Endothelial cell of coronary artery (primary cell): ENCODE measurements at places on chromosomes 4 and X. TPM values are rescaled to one million over a fixed set of nuclear protein-coding genes. Genes with fewer than 3 reads are reported as not detected.

The ADAMTS3 gene
- 2.3 and 3.5 TPM in 2 replicates for total RNA-seq

The BMP3 gene
- under 0.01 TPM in 1 of 2 replicates, not detected in the other for total RNA-seq

The ANOS1 gene
- 0.28 and 0.54 TPM in 2 replicates for total RNA-seq

The HTT gene
- total RNA-seq: 25.5 and 33.3 TPM in 2 replicates

The RASSF6 gene
- total RNA-seq: not detected in 2 replicates

The PLCXD1 gene
- 5.9 and 9.2 TPM in 2 replicates for total RNA-seq

The CT47B1 gene
- total RNA-seq: not detected in 2 replicates

The KCND1 gene
- total RNA-seq: 0.18 and 0.47 TPM in 2 replicates

The VSIG4 gene
- total RNA-seq: not detected in 2 replicates

The ATRX gene
- 82.1 and 101 TPM in 2 replicates for total RNA-seq

The DSPP gene
- total RNA-seq: not detected in 2 replicates

The SNX25 gene
- total RNA-seq: 16.2 and 34.4 TPM in 2 replicates

The PRRG3 gene
- not detected in 2 replicates for total RNA-seq

The ARFIP1 gene
- total RNA-seq: 31.5 and 35.2 TPM in 2 replicates

The ARHGEF9 gene
- total RNA-seq: 4.8 and 6.7 TPM in 2 replicates

The SPACA5 gene
- not detected in 2 replicates for total RNA-seq

The MAGEE1 gene
- total RNA-seq: 0.45 and 0.85 TPM in 2 replicates

The SMIM10L2A gene
- 0.38 and 0.54 TPM in 2 replicates for total RNA-seq

The PNMA6F gene
- not detected in 2 replicates for total RNA-seq

The OCRL gene
- total RNA-seq: 13.2 and 17.2 TPM in 2 replicates

The KANTR gene
- 5.2 and 8.5 TPM in 2 replicates for total RNA-seq

The ARR3 gene
- not detected in 2 replicates for total RNA-seq

The HHIP gene
- total RNA-seq: 143 and 260 TPM in 2 replicates

The MBTPS2 gene
- 3.8 and 6.9 TPM in 2 replicates for total RNA-seq

The TRPC5OS gene
- not detected in 2 replicates for total RNA-seq

The OTUD5 gene
- total RNA-seq: 25.2 and 31.2 TPM in 2 replicates

The CTAG1B gene
- not detected in 2 replicates for total RNA-seq

The MTNR1A gene
- not detected in 2 replicates for total RNA-seq

The FGA gene
- not detected in 2 replicates for total RNA-seq

The BEX4 gene
- total RNA-seq: 13.4 and 16.5 TPM in 2 replicates

The COX7B2 gene
- not detected in 2 replicates for total RNA-seq

The GC gene
- total RNA-seq: not detected in 2 replicates

The ITM2A gene
- total RNA-seq: 14.5 and 19.0 TPM in 2 replicates

The GAR1 gene
- total RNA-seq: 4.4 and 6.2 TPM in 2 replicates

The ZCCHC12 gene
- total RNA-seq: under 0.01 TPM in 1 of 2 replicates, not detected in the other

The CCNB3 gene
- 0.27 and 0.56 TPM in 2 replicates for total RNA-seq

The PRR32 gene
- total RNA-seq: not detected in 2 replicates

The SRPX2 gene
- total RNA-seq: 95.5 and 151 TPM in 2 replicates

The SYP gene
- total RNA-seq: 0.09 and 0.28 TPM in 2 replicates

The SORBS2 gene
- 27.5 and 48.8 TPM in 2 replicates for total RNA-seq

The MAGEA2B gene
- not detected in 2 replicates for total RNA-seq

The FAM120C gene
- 2.5 and 3.5 TPM in 2 replicates for total RNA-seq

The PPP1R2C gene
- not detected in 2 replicates for total RNA-seq

The TGIF2LX gene
- not detected in 2 replicates for total RNA-seq

The PDZD4 gene
- 0.09 TPM in 2 replicates for total RNA-seq

The AADAT gene
- 0.81 and 1.0 TPM in 2 replicates for total RNA-seq

The EFHC2 gene
- total RNA-seq: not detected in 2 replicates

The SOWAHB gene
- total RNA-seq: under 0.01 TPM in 2 replicates

The ZAR1 gene
- not detected in 2 replicates for total RNA-seq

The RAB39B gene
- under 0.01 and 0.09 TPM in 2 replicates for total RNA-seq
